NCI-H146 (cell line): ENCODE measurements at places on chromosomes 2 and 18.

GRCh38 chr2:160820691-160821090 is 327.1 kb upstream of the RBMS1 start:
- no peak for DNase-seq

GRCh38 chr18:69935319-69936190 is 12.1 kb downstream of the CD226 start:
- no peak for DNase-seq

GRCh38 chr2:118801151-118801550 is 46.3 kb downstream of the EN1 start:
- DNase-seq, result no peak

DNA sequence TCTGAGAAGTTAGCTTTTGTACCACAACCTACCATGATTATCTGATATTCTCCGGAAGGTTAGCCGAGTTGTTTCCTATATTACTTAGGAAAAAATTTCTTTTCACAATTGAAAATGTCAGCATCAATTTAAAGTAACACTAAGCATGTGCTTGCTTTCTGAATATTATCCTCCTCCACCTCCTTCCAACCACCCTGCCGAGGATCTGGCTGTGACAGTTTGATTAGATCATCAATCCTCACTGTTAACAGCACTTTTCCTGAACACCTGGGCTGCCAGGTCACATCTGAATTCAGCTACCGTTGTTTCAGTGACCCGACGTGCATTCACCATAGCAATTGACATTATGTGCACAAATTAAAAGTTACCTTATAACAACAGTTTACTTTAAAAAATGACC is 207.0 kb downstream of the ZNF407 start:
- peak; percentile 93 for DNase-seq

DNA sequence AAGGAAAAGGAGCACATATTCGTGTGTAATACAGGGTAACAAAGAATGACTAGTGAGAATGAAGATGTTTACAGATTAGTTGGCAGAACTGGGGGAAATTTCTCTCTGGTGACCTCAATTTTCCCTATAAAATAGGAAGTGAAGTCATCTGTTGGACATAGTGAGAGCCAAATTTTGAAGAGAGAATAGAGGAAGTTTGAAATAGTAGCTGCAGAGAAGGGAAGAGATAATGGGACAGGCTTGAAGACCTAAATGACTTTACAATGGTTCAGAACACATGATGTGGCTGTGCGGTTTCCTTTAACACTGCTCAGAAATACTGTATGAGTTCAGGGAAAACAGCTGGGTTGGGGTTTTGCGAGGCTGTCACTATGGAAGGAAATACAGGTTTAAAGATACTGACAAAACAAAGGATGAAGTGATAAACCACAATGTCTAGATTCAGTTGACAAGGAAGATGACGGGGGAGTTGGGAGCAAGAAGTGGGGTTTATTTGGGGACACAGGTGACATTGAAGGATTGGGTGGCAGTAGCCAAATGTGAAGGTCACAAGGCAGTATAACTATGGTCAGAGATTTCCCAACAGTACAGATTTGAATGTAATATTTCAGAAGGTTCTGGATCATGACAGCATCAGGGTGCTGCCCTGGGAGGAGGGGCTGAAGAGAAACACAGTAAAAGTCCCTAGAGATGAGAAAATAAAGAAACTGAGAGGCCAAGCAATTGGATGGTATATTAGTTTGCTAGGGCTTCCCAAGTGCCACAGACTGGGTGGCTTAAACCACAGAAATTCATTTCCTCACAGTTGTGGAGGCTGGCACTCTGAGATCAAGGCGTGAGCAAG is 82.6 kb upstream of the TANK start:
- no peak for DNase-seq

DNA sequence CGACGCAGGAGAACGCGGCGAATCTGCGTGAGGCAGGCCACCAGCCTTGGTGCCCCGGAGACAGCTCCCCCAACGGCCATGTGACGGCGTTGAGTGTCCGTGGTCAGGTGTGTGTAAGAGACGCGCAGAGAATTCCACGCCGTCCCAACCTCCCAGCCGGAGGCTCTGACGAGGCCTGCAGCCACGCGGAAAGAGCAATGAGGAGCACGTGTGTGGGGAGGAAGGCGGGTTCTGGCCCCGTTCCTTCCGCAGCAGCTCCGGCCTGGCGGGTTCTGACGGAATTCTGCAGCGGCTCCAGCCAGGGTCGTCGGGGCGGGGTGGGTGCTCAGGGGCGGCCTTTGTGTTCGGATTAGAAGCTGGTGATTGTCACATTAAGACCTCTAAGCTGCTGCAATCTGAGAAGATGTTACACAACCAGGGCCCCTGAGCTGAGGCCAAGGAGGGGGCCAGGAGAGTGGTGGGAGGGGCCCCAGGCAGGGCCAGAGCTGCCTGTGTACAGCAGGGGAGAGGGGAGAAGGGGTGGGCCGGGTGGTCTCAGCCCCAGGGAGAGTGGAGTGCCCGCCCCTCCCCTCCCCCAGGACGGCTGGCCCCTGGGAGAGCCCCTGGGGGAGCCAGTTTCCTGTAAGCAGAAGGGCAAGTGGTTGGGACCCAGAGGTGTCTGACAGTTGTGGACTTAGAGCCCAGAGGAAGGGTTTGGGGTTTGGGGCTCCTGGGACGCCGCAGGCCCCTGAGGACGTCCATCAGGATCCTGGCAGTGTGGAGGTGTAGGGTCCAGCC is 5.1 kb upstream of the GAL3ST2 start:
- no peak for DNase-seq

DNA sequence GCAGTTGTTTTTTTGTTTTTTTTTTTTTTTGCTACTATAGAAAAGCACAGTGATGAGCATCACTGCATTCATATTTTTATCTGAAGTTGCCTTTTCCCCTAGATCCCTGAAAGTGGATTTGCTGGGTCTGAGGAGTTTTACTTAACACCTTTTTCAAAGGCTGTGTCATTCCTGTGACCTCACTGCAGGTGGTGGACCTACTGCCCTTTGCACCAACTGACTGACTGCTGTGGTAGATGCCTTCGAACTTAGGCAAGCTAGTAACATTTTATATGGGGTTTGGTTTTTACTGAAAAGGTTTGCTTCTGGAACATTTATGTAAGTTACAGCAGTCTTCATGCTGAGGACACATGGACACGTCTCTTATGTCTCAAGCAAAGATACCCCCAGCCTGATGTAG is 36.2 kb downstream of the SPTBN1 start:
- no peak for DNase-seq

GRCh38 chr18:79365701-79366100 is 30.0 kb upstream of the NFATC1 start:
- no peak for DNase-seq

- no peak for DNase-seq
These were observed 47.2 kb downstream of the TMEM18 start for GRCh38 chr2:629961-630360.

DNA sequence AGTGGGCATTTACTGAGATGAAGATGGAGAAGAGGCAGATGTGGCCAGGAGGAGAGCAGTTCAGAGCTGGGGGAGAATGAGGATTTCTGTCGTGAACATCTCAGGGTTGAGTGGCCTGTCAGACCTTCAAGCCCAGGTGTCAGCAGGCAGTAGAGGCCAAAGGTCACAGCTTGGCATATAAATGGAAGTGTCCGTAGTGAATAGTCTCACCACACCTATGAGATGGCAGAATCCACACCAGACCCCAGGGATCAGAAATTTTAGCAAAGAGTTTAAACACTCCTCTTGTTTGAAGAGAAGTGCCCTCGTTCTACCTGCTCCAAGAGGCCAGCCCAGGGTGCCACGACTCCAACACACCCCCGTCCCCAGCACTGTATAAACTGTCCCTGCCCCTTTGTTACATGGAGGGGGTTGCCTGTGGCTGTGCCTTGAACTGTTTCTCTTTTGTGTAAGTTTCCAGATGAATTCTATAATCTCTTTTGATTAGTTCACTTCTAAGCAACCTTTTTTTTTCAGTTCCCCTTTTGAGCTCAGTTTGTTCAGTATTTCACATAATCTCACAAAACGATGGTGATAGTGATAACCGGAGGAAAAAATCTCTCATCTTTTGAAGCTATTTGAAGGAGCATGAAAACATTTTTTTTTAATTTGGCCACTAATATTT is 69.0 kb upstream of the TTC39C start:
- no peak for DNase-seq

GRCh38 chr18:31610286-31611205 is 18.9 kb downstream of the TTR start:
- DNase-seq, result peak; percentile 74

DNA sequence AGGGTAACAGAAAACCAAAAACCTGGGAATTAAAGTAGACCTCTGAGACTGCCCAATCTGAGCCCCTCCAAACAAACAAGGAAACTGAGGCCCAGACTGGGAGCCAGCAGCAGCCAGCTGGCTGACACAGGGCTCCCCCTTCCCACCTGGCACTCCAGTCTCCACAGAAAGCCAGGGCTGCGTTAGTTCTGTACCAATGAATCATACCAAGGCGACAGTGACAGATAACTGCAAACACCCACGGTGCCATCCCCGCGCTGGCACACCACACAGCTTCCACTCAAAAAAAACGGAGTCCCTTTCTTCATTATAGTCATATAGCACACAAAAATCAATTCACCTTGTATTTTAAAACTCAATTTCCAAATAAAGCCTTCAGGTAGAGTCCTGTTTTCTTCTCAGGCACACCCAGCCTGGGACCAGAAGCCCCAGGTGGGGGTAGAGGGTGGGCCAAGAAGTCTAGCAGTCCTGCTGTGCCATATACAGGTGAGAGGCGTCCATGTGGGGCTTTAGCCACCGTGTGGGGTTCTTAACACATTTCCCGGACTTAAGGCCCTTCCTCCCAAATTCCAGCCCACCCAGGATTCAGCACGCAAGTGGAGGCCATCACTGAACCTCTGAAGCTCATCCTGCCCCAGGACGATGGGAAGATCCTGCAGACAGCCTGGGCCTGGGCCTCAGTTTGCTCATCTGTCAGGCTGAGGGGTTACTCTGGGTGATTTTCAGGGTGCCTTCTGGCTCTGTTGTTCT is 1.2 kb downstream of the PER2 start:
- DNase-seq, result no peak

DNA sequence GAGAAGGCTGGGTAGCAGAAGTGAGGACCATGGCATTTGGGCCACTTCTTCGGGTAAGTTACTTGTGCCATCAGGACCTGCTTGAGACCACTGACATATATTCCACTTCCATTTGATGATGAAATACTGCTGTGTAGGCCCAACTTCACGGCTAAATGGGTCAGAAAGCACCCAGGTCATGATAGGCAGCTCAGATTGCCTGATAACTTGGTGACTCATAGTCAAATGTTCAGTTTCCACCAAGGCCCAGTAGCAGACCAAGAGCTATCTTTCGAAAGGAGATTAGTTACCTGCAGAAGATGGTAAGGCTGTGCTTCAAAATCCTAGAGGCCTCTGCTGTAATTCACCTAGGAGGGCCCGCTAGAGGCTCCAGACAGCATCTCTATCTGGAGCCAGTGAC is 31.8 kb upstream of the MEX3C start:
- DNase-seq, result no peak

DNA sequence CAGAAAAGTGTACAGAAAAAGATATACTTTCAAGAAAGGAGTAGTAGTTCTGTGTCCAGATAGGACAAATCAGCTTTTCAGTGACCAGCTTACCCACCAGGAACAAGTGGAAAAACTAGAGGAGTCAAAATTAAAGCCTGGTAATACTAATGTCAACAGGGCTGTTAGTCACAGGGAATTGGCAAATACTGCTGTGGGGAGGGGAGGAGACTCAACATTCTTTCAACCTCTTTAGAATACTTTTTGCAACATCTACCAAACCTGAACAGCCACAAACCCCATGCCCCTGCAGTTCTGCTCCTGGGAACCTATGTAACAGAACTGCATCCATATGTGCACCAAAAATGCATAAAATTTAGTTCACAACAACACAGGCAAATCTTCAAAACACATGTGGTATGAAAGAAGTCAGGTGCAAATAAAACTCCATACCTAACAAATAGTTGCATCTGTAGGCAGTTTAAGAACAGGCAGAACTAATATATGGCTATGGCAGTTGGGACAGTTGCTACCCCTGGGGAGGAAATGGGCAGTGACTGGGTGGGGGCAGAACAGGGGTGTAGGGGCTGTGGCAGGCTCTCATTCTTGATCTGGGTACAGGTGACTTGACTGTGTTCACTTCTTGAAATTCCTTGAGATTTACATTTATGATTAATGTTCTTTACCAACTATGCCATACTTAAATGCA is 9.7 kb downstream of the CMPK2 start:
- no peak for DNase-seq

DNA sequence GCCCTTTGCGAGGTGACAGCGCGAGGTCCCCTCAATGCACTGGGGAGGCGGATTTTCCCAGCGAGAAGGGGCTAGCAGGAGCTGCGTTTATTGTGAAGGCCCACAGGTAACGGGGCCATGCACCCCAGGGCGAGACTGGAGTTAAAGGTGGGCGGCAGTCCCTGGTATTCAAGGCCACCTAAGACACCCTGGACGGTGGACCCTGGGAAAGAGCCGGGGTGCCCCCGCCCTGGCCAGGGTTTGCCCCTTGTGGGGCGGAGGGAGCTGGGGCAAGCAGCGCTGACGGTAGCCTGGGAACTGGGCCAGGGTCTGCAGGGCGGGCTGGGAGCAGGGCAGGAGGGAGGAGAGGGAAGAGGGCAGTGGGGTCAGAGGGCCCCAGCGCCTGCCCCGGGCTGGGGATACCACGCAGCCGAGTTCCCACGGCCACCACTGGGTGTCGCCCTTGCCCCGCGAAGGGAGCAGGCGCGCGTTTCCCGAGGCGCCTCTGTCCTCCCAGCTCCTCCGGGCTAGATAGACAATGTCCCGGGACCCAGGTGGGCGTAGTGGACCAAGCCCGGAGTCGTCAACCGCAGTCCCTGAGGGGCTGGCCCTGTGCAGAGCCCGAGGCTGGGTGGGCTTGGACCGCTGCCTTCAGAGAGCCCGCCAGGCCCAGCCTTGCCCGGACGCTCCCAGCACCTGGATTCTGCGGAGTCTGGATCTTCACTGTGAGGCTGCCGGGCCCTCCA is 80.2 kb downstream of the SMAD4 start:
- peak; percentile 53 for DNase-seq

- no peak for DNase-seq
These were observed 78.4 kb upstream of the ATG16L1 start for GRCh38 chr2:233173115-233173514.

- no peak for DNase-seq
These were observed 257.1 kb downstream of the PRKCE start for GRCh38 chr2:45908316-45909170.

DNA sequence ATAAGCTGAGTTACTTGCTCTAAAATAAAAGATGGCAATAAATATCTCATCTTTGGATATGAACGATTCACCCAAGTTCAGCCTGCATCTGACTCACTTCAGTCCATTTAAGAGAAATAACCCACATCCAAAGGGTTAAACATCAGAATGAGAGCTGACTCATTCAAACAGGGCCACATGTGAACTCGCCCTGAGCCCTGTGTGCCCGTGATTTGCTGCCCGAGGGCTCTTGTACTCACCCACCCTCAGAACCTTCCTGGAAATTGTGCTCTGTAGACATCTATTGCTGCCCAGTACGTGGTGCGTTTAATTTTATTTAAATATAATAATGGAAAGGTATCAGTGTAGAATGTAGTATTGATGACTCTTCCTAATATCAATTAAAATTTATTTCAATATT is 66.9 kb upstream of the RBM44 start:
- DNase-seq, result no peak

- no peak for DNase-seq
These were observed 23.7 kb upstream of the IMPA2 start for GRCh38 chr18:11957636-11958035.
